ENCODE measurements at places on chromosomes 6 and 20. TPM values are rescaled to one million over a fixed set of nuclear protein-coding genes. Genes with fewer than 3 reads are reported as not detected.

DNA sequence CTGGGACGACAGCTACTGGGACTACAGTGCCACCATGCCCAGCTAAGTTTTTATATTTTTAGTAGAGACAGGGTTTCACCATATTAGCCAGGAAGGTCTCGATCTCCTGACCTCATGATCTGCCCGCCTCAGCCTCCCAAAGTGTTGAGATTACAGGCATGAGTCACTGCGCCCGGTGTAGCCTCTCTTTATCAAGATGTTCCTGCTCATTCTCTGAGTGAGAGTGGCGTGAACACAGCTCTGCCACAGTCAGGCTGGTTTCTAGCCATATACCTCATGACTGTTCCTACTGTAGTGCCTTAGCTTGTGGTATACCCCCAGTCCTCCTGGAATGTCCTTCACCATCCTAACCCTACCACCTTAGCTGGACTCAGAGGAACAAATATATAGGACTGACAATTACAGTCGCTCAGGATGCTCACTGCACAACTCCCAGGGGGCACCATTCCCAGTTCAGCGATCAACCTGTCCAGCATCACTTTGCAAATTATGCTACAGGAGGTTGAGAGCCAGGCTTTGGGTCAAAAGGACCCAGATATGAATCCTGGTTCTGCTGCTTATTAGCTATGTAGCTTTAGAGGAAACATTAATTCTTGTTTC lies 86.3 kb downstream of the CHMP4B start:
- DNase-seq, result no peak

BNIP5 gene
- not detected for total RNA-seq

KIF25 gene
- total RNA-seq, result not detected

LY6G5B gene
- total RNA-seq, result 0.73 TPM

SMLR1 gene
- 104 TPM for total RNA-seq

GRCh38 chr6:33008944-33009861 lies at the start of gene HLA-DOA:
TSS of gene HLA-DOA (minus strand) at chr6:33009591.
- no peak for DNase-seq

HLA-C gene
- total RNA-seq, result 77.1 TPM

GRCh38 chr20:19026121-19026878 lies 186.1 kb upstream of the SLC24A3 start:
- DNase-seq, result no peak

- DNase-seq, result no peak
Measured at GRCh38 chr6:16802071-16802470, 40.8 kb upstream of the ATXN1 start.

DNA sequence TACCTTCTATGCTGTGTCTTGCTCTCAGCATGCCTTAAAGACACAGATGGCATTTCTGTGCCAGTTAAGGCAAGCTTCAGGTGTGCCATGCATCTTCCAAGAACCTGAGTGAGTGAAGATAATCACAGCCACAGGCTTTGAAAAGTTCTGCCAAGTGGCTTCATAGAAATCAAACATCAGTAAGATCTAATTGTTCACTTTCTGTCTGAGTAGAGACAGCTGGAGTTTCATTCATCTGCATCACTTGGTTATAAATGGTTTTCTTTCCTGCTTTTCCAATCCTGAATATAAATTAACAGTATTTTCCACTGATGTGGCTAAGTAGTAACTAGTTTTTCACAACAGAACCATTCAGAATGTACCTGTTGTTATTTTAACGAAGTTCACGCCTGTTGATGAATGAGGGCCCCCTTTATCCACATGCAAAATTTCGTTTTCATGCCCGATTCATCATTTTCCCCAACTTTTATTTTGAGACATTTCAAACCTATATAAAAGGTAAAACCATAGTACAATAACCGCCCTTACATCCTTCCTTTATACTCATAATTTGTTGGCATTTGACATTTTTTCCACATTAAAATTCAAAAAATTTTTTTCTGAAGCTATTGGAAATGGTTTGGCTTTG lies 38.6 kb upstream of the KCNG1 start:
- no peak for DNase-seq

- no peak for DNase-seq
Measured at GRCh38 chr20:23414526-23415188, 6.6 kb downstream of the NAPB start.

DNA sequence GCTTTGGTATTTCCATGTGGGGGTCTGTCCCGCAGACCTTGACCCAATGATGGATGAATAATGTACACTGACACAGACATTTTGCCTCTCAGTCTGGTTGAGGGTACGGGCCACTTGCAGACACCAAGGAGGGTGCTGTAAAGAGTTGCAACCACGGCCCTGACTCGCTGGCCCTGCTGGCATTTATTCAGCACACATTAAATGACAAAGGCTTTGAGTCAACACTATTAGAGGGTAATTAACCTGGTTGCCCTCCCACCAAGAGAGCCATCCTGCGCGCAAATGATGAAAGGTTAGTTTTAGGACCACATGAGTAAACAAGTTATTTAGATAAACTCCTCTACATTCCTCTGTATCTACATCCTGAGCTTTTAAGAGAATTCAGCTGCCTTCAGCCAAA lies 308.9 kb upstream of the MMS22L start:
- no peak for DNase-seq

VSX1 gene
- total RNA-seq, result not detected

DNA sequence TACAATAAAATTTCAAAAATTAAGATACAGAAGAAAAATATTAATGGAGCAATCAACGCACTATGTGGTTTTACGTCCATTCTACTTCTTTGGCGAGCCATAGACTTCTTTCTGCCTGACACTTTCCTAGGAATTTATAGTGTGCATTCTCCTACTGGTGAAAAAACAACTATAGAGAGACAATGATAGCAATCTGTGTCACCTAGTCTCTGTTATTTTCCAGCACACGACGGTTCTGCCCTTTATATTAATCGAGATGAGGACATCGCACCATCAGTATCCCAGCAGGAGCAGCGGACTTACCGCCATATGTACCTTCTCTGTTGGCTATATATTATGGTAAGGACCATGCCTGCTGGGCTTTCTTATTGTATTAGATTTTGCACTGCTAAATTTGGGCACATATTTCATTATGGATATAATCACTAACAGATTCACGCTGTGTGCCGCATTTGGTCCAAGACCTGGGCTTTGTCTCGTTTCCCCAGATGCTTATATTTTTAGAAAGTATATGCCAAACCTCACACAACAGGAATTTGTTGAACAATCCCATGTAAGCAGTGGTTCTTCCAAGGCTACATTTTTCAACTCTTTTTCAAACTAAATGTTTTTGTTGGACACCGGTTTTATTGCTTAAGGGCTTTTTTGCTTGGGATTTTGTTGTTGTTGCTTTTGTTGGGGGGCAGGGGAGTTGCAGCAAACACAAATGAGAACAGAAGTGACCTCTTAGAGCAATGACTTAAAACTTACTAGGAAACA lies 166.4 kb downstream of the ADAT2 start:
- DNase-seq, result no peak

DNA sequence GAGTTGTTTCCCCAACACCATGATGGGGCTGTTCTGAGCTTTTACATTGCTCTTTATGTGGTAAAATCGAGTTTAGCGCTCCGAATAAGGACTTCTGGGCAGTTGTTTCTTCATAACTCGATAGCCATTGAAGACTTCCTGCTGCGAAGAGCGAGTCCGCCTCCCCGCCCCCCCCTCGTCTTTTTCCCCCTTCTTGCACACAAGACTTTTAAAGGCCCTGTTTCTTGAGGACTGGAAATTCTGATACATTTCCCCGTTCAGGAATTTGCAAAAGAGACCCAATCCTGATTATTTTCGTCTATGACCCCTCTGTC lies 1.5 kb upstream of the CITED2 start:
- no peak for DNase-seq

TRDN gene
- total RNA-seq, result not detected

GRCh38 chr20:50301712-50302111 lies 111.1 kb downstream of the CEBPB start:
- DNase-seq, result no peak

GRCh38 chr6:121523628-121524027 lies 88.2 kb downstream of the GJA1 start:
- no peak for DNase-seq

DNA sequence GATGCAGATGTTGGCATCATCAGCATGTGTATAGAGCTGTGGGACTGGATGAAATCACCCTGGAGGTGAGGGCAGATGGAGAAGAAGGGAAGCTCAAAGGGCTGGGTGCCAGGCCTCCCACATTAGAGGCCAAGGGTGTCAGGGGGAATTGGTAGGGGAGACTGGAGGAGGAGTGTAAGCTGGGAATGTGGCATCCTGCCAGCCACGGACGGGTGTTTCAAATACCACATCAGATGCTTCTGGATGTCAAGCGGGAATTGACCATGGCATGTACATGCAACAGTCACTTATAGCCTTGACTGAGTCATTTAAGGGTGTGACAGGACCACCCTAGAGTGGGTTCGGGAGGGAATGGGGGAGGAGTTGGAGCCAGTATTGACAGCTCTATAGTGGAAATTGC lies 9.6 kb downstream of the ERGIC3 start:
- DNase-seq, result no peak

- DNase-seq, result no peak
Measured at GRCh38 chr20:60212695-60213094, 254.5 kb downstream of the CDH26 start.

DNA sequence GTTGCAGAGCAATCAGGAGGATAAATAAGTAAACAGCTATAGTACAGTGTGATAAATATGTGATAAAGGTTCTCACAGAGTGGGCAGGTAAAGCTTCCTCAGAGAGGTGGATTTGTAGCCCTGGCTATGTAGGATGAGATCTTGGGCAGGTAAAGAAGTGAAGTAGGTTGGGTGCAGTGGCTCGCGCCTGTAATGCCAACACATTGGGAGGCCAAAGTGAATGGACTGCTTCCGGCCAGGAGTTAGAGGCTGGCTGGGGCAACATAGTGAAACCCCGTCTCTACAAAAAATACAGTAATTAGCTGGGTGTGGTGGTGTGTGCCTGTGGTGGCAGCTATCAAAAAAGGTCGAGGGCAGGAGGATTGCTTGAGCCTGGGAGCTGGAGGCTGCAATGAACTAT lies 72.9 kb downstream of the ZFP64 start:
- no peak for DNase-seq

GRCh38 chr6:152946484-152946883 lies 36.4 kb downstream of the FBXO5 start:
- DNase-seq, result no peak

GRCh38 chr20:45835329-45835765 lies 1.7 kb downstream of the SNX21 start:
- DNase-seq, result no peak

GRCh38 chr6:36662827-36663256 lies 15.7 kb upstream of the CDKN1A start:
- DNase-seq, result peak; percentile 68

Measured in HepG2 (cell line).